ENCODE measurements at places on chromosomes 6 and 20. TPM values are rescaled to one million over a fixed set of nuclear protein-coding genes. Genes with fewer than 3 reads are reported as not detected.

GRCh38 chr20:57603120-57603519, 17.1 kb downstream of the ZBP1 start:
- no peaks in the 10 kb centered on the region for H3K36me3 ChIP-seq
- DNase-seq = no peak
- H3K4me3 ChIP-seq = no peak overlapping the region
- peaks cover 14% of the 10 kb centered on the region for H3K27me3 ChIP-seq
- H3K4me1 ChIP-seq = peaks cover 4% of the 10 kb centered on the region

DNA sequence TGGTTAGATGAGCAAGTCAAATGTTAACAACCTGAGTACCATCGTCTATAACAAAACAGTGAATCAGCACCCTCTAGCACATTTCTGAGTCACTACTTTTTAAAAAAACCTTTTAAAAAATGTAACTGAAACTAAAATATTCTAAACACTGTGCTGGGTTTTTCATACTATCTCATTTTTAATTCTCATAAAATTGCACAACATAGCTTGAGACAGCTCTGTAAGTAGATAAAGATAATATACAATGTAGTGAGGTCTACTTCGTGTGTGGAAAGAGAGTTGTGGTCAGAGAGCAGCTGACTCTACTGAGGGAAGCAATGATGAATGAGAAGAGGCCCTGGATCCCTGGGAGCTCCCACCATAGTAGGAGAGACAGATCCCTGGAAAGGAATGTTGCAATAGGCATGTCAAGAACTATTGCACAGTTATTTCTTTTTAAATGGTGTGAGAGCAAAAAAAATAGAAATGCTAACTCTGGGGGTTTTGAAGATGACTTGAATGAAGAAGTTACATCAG, 13.6 kb upstream of the CALHM6 start:
- DNase-seq = no peak
- H3K27ac ChIP-seq = peak overlapping the region; percentile 59
- H3K27me3 ChIP-seq = no peaks in the 10 kb centered on the region

- peaks cover 4% of the 10 kb centered on the region for H3K4me1 ChIP-seq
- H3K4me3 ChIP-seq = no peak overlapping the region
- DNase-seq = no peak
- no peak overlapping the region for H3K27ac ChIP-seq
Measured at GRCh38 chr6:158121335-158121734, 46.7 kb downstream of the SERAC1 start.

DNA sequence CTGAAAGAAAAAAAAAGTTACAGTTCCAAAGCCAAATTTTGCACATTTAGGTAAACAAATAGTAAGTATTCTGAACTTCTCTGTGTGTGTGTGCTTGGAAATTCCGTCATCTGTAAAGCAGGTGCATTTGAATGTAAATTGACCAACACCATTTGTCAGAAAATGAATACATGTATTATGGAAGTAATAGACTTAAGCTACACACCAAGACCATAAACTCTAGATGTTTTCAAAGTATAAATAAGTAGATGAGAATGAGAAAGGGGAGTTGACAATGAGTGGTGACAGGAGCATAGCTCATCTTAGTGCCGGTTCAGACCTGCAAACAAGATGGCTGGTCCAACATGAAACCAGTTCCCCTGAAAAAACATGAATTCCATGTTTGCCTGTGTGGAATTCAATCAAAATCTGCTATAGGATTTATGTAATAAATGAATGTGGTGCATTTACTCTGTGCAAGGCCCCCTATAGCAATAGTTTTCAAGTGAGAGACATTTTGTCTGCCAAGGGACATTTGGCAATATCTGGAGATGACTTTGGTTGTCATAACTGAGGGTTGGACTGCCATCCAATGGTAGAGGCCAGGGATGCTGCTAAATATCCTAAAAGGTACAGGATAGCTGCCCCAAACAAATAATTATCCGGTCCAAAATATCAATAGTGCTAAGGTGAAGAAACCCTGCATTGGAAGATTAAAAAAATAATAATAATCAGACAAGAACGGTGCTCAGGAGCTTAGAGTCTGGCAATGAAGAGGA, 11.0 kb upstream of the FILIP1 start:
- no peak overlapping the region for H3K27ac ChIP-seq
- H3K27me3 ChIP-seq = no peaks in the 10 kb centered on the region
- no peaks in the 10 kb centered on the region for H3K4me1 ChIP-seq

GRCh38 chr6:56096541-56096940, 150.8 kb downstream of the COL21A1 start:
- no peak overlapping the region for H3K27ac ChIP-seq
- no peaks in the 10 kb centered on the region for H3K27me3 ChIP-seq
- no peak overlapping the region for H3K4me3 ChIP-seq
- H3K4me1 ChIP-seq = no peaks in the 10 kb centered on the region
- H3K36me3 ChIP-seq = peaks cover 4% of the 10 kb centered on the region

The BEND3 gene
- 24.9 TPM for total RNA-seq

The FAM110A gene
- total RNA-seq = 16.8 TPM

The TMC2 gene
- total RNA-seq = not detected

Measured in neural crest cell (in vitro differentiated cells).